ENCODE measurements at places on chromosomes 11 and 22. TPM values are rescaled to one million over a fixed set of nuclear protein-coding genes. Genes with fewer than 3 reads are reported as not detected.

Gene TMEM45B
- 17.3 TPM for total RNA-seq

Gene CLTCL1
- total RNA-seq, result 19.0 TPM

Gene SLC16A8
- 2.2 TPM for total RNA-seq

Gene TNKS1BP1
- total RNA-seq, result 60.7 TPM

Gene SCN2B
- total RNA-seq, result 3.2 TPM

Gene XKR3
- total RNA-seq, result not detected

Gene PRSS23
- total RNA-seq, result 105 TPM

Gene CCDC188
- 0.35 TPM for total RNA-seq

Gene SEPTIN3
- total RNA-seq, result 1.5 TPM

Gene TBX1
- total RNA-seq, result 3.9 TPM

Gene FERMT3
- total RNA-seq, result 13.4 TPM

Gene LIPT2
- 13.0 TPM for total RNA-seq

Gene SCGB1A1
- total RNA-seq, result not detected

Gene CLMP
- 30.9 TPM for total RNA-seq

Gene OR52N4
- not detected for total RNA-seq

Gene LDLRAD3
- 23.9 TPM for total RNA-seq

Gene PLA2G3
- not detected for total RNA-seq

Data from metanephros (tissue), 2 donors.